Uterine smooth muscle cell (primary cell): ENCODE measurements at places on chromosomes 2 and 18. TPM values are rescaled to one million over a fixed set of nuclear protein-coding genes. Genes with fewer than 3 reads are reported as not detected.

HDHD2 gene
- 22.9 and 26.1 TPM in 2 replicates for total RNA-seq

ALPG gene
- not detected in 2 replicates for total RNA-seq

LYG1 gene
- total RNA-seq: 0.22 and 0.50 TPM in 2 replicates

MROH2A gene
- total RNA-seq: not detected in 2 replicates

POMC gene
- total RNA-seq: 1.1 and 1.7 TPM in 2 replicates

SERPINB11 gene
- total RNA-seq: not detected in 2 replicates
